ENCODE measurements at places on chromosomes 7 and 10. TPM values are rescaled to one million over a fixed set of nuclear protein-coding genes. Genes with fewer than 3 reads are reported as not detected.

GRCh38 chr7:106346678-106347217 lies 62.0 kb upstream of the NAMPT start:
- DNase-seq = peak; percentile 76

DNA sequence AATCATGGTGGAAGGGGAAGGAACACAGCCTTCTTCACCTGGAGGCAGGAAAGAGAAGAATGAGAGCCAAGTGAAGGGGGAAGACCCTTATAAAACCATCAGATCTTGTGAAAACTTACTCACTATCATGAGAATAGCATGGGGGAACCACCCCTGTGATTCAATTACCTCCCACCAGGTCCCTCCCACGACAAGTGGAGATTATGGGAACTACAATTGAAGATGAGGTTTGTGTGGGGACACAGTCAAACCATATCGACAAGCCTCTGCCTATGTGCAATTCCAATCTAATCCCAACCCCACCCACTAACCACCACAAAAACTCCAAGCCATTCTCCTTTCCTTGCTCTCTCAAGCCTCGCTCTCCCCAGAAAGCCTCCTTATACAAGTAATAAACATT lies 69.2 kb downstream of the TAC1 start:
- DNase-seq = no peak

DNA sequence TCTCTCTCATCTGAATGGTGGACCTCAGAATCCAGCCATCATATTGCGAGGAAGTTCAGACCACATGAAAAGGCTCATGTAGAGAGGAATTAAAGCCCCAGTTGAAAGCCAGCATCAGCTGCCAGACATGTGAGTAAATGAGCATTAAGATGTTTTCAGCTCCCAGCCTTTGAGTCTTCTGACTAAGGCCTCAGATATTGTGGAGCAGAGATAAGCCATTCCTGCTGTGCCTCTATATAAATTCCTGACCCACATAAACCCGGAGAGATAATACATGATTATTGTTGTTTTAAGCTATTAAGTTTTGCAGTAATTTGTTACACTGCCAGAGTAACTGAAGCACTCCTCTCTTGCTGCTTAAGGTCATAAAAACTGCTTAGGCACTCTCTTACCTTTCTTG lies 14.6 kb downstream of the FAM149B1 start:
- no peak for DNase-seq

The WAPL gene
- 50.2 TPM for total RNA-seq

The KLLN gene
- 0.86 TPM for total RNA-seq

DNA sequence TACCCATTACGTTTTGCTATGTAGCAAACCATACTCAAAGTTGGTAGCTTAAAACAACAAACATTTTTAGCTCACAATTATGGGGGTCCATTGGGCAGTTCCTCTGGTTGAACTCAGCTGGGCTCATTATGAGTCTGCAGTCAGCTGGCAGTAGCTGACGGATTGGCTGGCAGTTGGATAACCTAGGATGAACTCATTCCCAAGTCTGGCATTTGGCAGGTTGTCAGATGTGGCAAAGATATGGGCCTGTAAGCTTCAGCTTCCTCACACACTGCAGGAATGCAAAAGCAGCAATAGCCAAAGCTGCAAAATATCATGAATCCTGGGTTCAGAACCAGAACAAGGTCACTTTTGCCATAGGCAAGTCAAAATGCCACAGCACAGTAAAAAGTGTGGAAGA lies 412.2 kb upstream of the SORCS1 start:
- no peak for DNase-seq

Measured in activated T-helper 1 cell treated with anti-CD3 and anti-CD28 coated beads, Interleukin-12 subunit alpha, Interleukin-12 subunit beta, Interleukin-2, Interleukin-4 antibody, amounts not matched to agents 30 ng/mL and 10 ng/mL and 1 ng/mL, durations not matched to agents 14 hours and 24 hours and 36 hours (primary cell).